Muscle of back (tissue), 13 donors: ENCODE measurements at places on chromosomes 13 and 19.

DNA sequence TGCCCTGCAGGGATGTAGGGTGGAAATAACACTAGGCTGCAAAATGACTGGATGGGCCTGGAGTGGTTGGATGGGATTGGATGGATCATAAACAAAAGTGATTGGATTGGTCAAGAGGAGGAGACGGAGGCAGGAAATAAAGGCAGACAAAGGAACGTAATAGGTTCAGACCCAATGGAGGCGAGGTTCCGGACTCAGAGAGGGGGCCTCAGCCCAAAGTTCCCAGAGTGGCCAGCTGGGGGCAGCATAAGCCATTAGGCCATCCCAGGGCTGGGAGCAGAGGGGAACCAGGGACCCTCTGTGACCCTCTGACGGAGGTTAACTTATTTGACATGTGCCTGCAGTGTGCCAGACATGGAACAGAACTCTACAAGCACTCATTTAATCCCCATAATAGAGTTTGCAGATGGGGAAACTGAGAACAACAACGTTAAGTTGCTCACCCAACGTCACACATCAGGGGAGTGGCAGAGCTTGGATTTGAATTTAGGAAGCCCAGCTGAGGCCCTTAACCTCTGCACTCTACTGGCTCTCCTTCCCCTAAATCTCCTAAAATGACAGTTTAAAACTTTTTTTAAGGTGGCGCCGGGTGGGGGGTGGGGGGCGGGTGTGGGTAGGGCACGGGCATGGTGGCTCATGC, 15.3 kb upstream of the MAP1S start:
- no peak for DNase-seq

DNA sequence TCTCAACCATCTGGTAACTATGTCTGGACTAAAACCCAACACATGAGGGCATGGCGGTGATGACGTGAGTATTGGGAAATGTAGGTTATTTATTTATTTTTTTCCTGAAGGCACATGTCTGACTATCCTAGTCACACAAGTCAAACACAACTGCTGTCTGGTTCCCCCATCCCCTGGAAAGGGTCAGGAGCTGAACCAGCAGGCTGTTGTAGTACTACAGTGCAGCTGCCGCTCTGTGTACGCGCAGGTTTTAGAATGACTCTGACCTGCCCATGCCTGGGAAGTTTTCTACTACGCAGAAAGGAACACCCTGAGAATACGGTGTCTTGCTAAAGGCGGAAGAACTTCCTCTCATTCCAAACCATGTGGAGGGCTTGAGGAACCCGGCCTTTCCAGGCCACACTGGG, 1.2 kb downstream of the SLC7A1 start:
- peak; percentile 70 for DNase-seq

- DNase-seq, result no peak
These were observed 20.3 kb upstream of the EPHX3 start for GRCh38 chr19:15252398-15253018.

DNA sequence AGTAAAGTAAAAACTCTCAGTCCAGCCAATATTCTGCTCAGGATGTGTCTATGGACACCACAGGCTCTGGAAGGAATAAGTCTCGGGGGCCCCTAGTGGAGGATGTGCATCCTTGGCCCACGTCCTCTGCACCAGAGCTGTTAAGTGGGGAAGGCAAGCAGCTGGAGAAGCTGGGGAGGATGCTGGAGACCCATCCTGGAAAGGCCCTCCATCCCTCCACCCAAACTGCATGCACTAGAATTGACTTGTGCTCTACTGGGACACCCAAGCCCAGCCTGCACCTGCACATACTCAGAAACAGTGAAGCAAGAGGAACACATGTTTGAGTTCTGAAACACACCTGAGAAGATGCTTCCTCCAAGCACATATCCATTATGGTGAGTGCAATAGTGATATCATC, 307.8 kb downstream of the TSHZ3 start:
- peak; percentile 57 for DNase-seq

GRCh38 chr13:79973533-79973963, 367.4 kb downstream of the SPRY2 start:
- no peak for DNase-seq

DNA sequence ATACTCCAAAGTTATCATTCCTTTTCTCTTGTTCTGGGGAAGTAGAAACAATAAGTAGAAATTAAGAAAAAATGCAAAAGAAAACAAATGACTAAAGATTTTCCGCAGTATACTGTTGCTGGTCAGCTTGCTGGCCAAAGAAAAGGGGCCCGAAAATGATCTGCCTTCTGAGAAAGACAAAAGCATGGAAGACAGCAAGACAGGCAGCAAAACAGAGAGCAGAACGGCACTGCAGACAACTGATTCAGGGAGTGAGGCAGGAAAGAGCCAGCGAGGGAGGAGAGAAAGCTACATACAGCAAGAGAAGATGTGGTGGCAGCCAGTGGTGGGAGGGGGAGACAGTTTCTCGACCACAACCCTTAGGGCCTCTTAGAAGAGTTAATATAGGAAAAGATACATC, 5.3 kb upstream of the DOCK9 start:
- DNase-seq, result no peak

DNA sequence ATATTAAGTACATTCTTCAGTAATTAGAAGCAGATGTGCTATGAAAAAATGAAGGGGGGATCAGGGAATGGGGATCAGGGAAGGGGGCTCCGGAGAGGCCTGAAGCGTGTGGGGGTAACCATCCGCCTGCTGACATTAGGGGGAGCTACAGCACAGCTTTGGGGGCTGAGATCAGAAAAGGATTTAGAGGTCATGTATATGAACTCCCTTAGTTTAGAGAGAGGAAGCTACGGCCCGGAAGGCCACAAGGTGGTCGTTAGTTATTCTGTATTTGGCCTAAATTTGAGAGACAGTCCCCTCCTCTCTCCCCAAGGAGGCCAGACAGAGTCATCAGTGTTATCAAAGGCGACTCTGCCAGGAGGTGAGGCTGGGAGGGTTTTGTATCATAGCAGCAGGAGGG, 99.0 kb downstream of the TM9SF2 start:
- no peak for DNase-seq

DNA sequence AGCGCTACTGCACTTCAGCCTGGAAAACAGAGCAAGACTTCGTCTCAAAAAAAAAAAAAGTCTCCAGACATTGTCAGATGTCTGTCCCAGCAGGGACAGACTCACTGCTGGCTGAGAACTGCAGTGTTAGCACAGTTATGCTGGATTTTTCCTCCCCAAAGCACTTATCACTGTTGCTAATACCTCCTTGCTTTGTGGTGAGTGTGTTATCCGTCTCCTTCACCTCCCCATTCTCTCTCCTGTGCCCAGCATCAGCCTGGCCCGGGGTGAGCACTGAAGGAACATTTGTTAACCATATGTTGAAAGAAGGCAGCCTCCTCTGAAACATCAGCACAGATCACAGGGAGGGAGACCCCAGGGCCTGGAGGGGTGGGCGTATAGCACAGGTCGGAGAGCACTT, 11.3 kb downstream of the MYO9B start:
- DNase-seq, result no peak

DNA sequence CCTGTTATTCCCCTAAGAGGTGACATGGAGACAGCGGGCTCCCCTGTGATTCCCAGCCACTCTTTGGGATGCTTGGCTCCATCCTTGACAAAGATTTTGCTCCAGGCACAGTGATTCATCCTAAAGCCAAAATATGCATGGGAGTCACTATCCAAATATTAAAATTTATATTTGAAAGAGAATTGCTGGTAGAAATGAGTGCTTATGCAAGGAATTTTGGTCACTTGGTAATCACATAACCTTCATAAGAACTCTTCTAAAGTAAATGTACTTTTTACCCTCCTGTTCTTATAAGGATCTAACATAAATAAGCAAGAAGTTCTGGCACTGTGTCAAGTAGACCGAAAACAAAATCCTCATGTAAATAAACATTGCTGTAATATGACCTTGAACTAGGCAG, 385.8 kb downstream of the ITGBL1 start:
- DNase-seq, result no peak

DNA sequence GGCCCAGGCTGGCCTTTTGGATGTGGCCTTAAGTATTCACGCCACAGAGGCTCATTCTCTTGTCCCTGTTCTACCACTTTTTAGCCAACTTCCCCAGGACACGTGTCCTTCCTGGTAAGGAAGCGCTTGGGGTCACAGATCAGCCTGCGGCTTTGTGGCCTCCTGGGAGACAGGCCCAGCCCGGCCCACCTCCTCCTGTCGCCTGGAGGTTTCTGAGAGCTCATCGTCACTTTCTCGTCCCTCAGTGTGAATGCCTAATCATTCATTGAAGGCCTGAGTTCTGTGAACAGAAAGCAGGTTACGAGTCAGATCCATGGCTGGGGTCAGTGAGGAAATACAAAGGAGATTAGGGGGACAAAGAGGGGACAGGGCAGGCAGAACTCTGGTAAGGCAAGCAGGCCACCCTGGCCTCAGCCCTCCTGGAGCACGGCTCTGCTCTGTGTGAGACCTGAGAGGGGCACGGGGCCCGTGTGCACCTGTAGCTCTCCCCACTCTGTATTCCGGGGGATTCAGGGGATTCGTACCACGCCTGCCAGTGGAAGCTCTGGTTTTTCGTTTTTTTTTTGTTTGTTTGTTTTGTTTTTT, 38.6 kb upstream of the TSHZ3 start:
- DNase-seq, result no peak

DNA sequence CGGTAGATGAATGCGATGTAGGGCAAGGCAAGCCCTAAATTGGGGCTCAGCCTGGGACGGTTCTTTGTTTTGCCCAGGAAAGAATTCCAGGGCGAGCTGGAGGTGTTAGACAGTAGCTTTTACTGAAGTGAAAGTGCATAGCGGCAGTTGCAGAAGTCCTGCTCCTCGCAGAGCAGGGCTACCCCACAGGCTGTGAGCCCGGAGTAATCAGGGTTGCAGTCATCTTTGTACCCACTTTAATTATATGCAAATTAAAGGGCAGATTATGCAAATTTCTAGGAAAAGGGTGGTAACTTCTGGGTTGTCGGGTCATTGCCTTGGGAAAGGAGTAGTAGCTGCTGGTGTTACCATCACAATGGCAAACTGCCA, 30.5 kb downstream of the VAV1 start:
- DNase-seq, result no peak

DNA sequence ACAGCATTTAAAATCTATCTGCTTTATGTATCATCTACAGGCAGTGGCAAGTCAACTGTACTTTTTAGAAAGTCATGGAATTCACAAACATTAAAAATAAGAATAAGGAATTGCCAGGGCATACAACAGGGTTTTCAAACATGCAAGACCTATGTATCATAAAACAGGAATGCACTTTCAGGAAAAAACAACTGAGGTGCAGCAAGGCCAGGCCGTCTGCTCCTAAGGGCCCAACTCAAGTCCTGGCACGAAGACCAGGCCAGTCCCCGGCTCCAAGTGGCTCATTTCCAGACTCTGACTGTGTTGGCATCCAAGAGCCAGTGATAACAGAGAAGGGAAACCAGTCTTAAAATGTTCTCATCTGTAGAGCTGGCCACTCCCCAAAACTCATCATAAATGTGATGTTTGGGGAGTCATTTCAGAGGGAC, 7.1 kb downstream of the RFX2 start:
- DNase-seq, result peak; percentile 62

DNA sequence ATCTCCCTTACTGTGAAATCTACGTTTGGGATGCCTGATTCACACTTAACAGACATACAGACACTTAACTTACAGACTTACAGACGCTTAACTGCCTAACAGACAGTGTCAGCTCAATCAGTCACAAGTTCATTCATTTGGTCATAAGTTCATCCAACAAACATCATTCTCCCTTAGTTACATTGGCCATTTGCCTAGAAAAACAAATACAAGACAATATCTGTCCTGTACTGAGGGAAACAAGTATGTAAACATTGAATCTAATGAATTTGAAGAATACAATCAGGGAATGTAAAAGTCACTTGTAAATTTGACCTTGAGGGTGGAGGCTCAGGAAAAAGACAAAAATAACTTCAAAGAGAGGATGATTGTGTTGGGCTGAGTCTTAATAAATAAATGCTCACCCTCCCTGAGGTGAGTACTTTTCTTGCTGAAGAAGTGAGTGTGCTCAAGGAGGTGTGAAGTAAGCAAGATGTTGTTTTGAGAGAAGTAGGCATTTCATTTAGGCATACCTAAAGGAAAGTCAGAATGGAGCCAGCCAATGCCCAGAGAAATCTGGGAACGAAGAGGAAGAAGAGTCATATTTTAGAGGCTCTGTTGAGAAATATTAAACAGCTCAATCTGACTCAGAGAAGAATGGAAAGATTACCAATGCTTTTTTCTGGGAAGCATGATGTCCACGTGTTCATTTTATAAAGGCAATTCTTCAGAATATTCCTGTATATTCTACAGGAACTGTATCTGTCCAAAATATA, 958.4 kb upstream of the SLC10A2 start:
- peak; percentile 32 for DNase-seq

- no peak for DNase-seq
These were observed 16.6 kb downstream of the RFX1 start for GRCh38 chr19:13989487-13989886.

GRCh38 chr19:35767288-35768081, 7.9 kb upstream of the ARHGAP33 start:
- DNase-seq, result no peak

GRCh38 chr19:18699403-18700054, 16.0 kb downstream of the CRTC1 start:
- DNase-seq, result no peak

DNA sequence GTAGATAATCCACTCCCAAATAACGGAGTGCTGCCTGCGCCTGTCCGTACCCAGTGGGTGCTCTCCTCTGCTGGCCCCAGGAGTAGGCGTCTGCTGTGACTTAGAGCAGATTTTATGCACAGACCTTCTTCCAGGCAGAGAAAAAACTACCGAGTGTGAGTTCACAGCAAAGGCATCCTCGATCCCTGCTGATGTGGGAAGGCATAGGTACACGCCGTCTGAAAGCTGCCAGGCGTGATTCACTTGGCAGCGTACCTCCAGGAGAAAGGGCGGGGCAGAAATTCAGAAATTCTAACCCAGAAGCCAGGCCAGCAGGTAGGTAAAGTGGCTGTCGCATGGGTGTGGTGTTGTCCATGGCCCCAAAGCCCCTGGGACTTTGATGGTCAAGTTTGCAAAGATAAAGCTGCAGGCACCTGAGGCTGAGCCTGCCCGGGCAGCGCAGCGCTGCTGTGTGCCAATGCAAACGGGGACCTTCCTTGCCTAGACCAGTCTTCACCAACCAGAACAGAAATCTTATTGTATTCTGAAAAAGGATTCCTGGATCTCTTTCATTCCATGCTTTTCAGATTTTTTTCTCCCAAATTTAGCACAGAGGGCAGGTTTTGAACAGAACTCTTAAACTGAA, 36.3 kb downstream of the COL4A2 start:
- no peak for DNase-seq

- no peak for DNase-seq
These were observed 42.8 kb upstream of the CLDN10 start for GRCh38 chr13:95509521-95510310.
